NCI-H146 (cell line): ENCODE measurements at places on chromosomes 5 and 9.

- DNase-seq, result no peak
Observed at GRCh38 chr5:169218176-169218575, 82.8 kb downstream of the SLIT3 start.

DNA sequence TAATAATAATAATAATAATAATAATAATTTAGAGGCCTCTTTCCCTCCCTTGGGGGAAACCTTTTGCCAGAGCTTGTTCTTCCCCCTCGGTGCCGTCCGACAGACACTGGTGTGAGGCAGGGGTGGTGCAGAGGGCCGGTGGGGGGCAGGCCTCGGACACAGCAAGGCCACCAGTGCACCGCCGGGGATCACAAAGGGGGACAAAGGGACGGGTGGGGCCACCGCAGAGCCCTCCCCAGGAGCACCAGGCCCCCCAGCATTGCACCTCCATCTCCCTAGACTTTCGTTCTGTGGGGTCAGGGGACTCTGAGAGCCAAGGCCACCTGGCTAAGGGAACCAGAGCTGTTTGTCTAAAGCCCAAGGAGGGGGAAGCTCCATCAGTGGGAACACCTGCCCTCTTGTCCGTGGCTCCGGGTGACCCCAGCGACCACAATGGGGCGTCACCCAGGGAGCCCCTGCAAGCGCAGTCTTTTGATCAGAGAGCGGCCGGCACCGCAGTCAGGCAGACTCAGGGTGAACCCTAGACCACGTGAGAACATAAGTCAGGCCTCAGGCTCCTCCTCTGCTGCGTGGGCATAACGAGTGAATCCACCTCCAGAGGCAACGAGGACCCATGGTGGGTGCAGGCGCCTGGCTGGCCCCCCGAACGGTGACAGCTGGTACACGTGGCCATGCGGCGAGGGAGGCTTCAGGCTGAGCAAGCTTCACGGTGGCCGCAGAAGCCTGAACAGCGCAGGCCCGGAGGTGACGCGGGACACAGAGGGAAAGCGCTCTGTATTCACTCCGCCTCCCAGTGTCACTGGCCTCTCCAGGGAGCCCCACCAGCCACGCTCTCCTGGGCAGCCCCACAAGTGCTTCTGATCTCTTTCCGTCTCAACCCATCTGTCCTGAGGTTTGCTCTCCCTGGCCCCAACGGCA, 12.0 kb upstream of the QSOX2 start:
- DNase-seq, result no peak

DNA sequence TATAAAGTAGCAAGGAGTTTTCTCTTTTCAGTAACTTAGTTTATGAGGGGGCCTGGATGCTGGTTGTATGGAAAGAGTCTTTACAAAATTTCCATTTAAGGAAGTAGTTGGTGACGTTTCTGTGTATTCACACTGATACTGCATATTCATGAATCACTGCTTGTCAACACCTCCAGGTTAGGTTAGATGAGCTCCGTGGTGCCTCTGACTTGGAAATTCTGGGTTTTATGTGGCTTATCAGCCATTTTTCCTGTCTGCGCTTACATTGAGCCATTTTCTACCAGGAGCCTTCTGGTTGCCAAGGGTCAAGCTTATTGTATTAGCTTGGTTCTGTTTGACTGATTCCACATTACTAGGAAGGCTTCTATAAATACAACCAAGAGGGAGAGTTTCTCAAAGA, 128.3 kb downstream of the SLC28A3 start:
- no peak for DNase-seq

GRCh38 chr5:90882448-90882847, 323.9 kb downstream of the ADGRV1 start:
- DNase-seq, result no peak

DNA sequence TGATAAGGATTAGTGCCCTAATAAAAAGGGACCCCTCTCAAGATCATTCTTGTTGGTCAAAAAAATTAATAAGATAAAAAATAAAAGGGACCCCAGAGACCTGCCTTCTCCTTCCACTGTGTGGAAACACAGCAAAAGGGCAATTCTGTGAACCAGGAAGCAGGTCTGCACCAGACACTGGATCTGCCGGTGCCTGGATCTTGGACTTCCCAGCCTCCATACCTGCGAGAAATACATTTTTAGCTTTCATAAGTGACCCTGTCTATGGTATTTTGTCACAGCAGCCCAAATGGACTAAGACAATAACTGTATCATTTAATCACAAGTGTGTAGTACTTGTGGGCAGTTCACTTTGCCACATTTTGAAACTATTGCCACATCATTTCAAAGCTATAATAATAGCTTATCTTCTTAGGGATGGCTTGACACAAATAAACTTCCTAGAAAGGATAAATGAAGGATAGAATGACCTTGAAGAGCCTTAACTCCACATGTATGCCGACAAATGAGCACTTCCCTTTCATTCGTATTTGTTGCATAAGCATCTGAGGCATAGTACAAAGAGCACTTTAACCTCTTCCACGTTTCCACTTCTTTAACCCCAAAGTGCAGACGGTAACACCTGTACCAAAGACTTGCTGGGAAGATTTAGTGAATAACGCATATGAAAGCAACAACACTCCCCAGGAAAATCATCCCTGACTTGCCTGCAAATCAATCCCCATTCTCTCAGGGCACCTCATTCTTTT, 336.5 kb downstream of the RFX3 start:
- no peak for DNase-seq

DNA sequence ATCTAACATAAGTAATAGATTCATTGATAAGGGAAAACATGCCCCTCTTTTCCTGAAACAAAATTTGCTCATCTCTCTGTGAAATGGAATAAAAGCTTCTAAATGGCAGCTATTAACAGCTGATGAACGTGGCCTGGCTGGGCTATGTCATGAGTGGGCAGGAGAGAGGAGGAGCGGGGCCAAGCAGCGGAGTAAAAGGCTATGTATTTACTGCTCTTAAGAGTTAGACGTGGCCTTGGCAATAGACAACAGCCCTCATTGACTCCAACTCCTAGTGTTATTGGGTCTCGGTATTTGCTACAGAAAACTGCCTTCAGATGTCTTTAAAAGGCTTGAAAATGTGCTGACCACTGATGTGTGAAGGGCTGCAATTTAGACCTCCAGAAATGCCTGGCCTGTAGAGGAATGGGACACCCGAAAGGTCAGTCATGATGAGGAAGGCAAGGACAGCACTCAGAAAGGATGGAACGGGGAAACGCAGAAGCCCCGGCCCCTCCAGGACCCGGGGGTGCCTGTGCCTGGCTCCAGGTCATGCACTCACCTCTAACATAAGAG, 116.8 kb downstream of the PDZD2 start:
- DNase-seq, result no peak

GRCh38 chr9:75918154-75918553, 27.7 kb downstream of the PCSK5 start:
- no peak for DNase-seq

- no peak for DNase-seq
Observed at GRCh38 chr9:116792271-116792670, 105.2 kb downstream of the TRIM32 start.

- no peak for DNase-seq
Observed at GRCh38 chr5:8848997-8849594, 696.8 kb downstream of the SEMA5A start.

- DNase-seq, result no peak
Observed at GRCh38 chr5:180382926-180383325, 29.8 kb upstream of the GFPT2 start.

- no peak for DNase-seq
Observed at GRCh38 chr5:122015471-122015870, 53.7 kb downstream of the SRFBP1 start.

GRCh38 chr5:150694612-150695011, 6.2 kb downstream of the RBM22 start:
- DNase-seq, result no peak

- no peak for DNase-seq
Observed at GRCh38 chr9:126407114-126407870, 80.7 kb downstream of the MVB12B start.

GRCh38 chr5:76660360-76660759, 37.2 kb upstream of the F2RL2 start:
- no peak for DNase-seq

DNA sequence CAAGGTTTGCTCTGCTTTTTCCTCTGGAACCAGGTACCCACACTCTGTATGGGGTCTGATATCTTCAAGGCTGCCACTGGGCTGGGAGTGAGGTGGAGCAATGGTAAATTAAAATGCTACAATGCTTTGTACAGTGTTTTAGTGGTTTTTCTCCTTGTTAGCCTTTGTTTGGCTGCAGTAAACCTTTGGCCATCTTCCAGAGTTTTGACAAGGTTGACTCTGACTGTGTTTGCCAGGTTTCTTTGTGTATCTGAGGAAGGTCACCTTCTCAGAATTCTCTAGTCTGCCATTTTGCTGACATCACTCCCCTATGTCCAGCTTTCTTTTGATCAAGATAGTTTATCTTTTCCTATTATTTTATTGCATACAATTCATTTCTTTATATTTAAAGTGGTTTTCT, 11.2 kb downstream of the SPATA31D1 start:
- no peak for DNase-seq

DNA sequence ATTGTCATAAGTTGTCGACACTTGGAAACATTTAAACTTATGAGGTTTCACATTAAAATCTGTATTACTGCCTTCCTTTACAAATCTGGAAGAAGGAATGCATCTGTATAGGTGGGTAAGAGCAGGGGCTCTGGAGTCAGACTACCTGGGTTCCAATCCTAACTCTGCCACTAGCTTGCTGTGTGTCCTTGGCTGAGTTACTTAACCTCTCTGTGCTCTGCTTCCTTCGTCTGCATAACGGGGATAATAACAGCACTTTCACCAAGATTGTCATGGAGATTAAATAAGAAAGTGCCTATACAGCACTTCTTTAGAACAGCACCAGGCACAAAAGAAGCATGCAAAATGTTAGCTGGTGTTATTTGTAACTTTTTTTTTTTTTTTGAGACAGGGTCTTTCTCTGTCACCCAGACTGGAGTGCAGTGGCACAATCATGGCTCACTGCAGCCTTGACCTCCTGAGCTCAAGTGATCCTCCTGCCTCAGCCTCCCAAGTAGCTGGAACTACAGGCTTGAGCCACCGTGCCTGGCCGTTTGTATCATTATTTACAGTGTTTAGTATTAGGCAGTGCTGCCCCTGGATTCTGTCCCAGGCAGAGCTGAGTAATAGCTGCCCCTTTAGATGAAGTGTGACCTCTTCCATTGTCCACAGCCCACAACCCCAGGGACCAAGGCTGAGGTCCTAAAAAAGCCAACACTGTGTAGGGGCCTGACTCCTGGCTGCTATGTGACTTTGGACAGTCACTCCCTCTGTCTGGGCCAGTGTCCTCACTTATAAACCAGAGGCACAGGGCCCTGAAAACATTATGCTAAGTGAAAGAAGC, 25.4 kb upstream of the TTLL11 start:
- no peak for DNase-seq

DNA sequence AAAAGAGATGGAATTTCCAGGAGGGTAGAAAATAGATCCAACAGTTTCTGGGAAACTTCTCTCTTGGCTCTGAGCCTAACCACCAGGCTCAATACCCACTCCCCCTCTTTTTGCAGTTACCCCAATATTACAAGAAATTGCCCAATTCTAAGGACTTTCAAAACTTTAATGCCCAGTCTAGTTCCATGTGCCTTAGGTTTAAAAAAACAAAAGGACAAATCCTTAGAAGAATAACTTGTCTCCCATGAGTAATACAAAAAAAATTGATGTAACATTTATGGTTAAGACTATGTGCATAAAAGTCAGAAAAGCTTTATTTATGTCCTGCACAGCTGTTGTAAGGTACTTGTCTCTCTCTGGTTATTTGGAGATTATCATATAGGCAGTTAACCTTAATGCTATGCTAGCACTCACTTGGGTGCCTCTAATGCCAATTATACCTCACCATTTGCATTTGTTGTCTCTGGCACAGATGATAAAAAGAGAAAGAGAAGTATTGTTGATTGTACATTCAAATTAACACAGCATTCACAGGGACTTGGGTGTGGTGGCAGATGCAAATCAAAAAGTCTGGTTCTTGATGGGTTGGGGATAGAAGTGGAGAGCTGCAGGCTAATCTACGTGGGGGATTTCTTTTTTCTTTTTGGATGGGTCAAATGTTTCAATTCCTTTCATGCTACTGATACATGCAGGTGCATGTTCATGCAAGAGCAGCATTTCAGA, 159.4 kb downstream of the PIK3R1 start:
- DNase-seq, result no peak

- DNase-seq, result no peak
Observed at GRCh38 chr5:124935065-124935464, 188.6 kb upstream of the ZNF608 start.

GRCh38 chr5:83925321-83925954, 204.8 kb upstream of the HAPLN1 start:
- DNase-seq, result no peak

GRCh38 chr5:15669826-15670225, 169.8 kb downstream of the FBXL7 start:
- no peak for DNase-seq

DNA sequence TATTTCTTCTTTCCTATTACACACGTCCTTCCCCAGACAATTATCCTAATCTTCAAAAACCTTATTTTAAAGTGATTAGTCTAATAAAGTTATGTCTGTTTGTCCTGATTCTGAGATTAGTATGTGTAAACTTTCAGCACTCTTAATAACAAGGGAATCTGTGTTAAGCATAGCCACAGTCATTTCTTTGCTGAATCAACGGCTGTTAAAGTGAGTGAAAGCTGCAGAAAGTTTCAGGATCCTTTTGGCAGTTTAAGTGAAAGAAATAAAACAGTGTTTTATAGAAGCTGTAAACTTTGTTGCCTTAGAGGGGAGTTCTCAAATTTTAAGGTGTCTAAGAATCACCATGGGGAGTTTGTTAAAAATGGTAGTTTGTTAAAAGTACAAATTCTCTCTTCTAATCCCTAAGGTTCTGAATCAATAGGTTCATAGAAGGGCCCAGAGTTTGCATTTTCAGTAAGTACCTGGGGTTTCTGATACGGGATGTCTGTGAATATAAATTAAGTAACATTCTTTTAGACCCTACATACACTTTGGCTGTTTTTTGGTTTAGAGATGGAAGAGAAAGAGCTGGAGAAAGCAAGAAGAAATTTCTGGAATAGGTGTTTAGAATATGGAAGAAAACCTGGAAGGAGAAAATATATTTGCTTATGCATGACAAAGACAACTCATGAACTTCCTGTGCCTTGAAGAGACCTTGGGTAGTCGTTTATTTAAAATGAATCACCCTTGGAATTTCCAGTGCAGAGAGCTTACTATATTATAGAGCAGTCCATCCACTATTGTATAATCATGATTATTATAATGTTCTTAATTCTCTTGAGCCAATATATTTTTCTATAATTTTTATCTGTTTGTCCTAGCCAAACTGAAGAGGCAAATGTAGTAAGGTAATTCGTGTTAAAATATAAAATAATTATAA, 45.7 kb downstream of the SCAMP1 start:
- DNase-seq, result no peak

- DNase-seq, result peak; percentile 28
Observed at GRCh38 chr9:22141908-22142307, 132.8 kb upstream of the CDKN2B start.
